Effector CD4-positive, alpha-beta T cell (primary cell): ENCODE measurements at places on chromosomes 7 and 10.

- DNase-seq = no peak
These were observed 34.4 kb upstream of the SLC29A3 start for GRCh38 chr10:71284544-71285179.

DNA sequence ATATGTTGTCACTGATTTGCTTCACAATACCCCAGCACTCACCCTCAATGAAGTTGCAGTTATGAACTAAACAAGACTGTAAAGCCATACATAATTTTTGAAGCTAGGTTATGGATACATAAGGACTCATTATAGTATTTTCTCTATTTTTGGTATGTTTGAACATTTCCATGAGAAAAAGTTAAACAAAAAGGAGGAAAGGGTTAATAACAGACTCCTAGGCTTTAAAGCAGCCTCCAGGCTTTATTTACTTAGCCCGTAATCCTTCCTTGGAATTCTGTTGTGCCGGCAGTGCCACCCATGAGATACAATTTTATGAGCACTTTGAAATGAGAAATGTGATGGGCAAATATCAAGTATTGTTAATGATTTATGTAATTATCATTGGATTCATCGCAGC, 2.1 kb upstream of the DENND11 start:
- no peak for DNase-seq

- DNase-seq = no peak
These were observed 22.2 kb upstream of the RASSF4 start for GRCh38 chr10:44937196-44938005.

GRCh38 chr7:105364684-105365083, 24.0 kb downstream of the SRPK2 start:
- DNase-seq = no peak

DNA sequence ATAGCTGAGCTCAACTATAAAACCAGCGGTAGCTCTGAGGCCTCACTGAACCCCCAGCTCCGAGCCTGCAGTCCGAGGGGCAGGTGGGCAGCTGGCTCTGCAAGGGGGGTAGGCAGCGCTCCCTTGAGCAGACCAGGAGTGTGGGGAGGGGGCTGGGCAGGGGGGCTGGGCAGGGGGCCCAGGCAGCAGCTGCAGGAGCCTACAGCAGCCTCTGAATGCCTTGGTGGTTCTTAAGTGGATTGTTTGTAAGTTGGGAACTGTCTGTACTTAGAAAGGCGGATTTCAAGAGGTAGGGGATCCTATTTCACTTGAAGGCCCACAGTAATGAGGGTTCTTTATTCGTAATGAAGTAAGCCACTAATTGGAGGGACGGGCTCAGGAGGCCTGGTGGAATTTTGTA, 72.3 kb downstream of the ICA1 start:
- no peak for DNase-seq

DNA sequence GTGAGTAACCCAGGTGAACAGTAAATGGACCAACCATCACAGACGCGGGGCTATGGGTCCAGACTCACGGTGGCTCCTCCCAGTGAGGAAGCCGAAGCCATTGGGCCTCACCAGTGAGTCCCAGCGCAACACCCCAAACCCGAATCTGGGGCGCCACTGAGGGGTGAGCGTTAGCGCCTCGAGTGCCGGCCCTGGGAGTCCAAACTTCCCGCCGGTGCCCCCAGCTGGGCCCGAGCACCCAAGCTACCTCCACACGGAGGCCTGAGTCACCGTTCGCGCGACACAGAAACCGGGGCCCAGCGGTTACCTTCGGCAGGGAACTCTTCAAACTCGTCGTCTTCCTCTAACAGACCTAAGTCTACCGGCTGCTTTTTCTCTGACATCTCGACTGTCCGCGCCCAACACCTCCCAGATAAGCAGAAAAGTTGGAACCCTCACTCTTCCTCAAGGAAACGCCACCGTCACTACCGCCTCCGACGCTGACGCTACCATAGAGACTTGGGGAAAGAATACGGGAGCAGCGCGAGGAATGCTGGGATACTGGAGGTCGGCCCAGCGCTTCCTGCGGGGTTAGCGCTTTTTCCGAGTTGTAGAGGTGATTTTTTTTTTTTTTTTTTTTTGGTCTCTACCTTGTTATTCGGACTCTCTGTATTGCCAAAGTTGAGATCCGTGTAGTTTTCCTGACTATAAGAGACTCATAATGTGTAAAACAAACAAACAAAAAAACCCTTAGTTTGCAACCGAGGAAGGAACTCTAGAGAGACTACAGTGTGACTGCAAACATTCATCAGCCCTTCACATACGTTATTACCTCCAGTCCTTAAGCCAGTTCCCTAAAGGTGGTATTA, at the start of gene SEM1:
SEM1 (minus strand) TSS at position 466 of the 848 bp plus-strand sequence; CDS start at position 383, 83 bp downstream.
- peak; percentile 38 for DNase-seq

DNA sequence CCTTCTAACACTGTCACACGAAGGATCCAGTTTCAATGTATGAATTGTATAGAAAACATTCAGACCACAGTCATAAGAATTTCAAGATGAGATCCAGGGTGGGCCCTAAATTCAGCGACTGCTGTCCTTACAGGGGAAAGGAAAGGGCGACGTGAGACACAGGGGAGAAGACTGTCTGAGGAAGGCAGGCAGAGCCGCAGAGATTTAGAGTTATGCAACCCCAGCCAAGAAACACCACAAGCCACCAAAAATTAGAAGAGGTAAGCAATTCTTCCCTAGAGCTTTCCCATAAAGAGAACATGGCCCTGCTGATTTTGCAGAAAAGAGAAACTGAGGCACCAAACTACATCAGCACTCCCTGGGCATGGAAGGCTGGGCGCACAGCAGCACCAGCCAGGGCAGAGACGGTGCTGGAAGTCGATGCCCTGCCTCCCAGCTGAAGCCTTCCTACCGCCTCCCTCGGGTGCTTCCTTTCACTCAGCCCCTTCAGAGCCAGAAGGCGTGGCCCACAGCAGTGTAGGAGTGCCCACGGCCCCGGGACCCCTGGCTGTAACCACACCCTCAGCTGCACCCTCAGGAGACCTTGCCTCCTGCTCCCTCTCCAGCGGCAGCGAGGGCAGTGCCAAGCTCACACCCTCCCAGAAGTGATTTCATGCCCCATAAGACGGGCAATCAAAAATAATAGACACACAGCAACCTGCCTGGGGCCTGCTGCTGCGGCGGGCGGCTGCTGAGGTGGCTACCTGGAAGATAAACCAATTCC, 81.0 kb upstream of the LRRC4 start:
- no peak for DNase-seq

- no peak for DNase-seq
These were observed 22.0 kb upstream of the MSMB start for GRCh38 chr10:46068117-46068516.

DNA sequence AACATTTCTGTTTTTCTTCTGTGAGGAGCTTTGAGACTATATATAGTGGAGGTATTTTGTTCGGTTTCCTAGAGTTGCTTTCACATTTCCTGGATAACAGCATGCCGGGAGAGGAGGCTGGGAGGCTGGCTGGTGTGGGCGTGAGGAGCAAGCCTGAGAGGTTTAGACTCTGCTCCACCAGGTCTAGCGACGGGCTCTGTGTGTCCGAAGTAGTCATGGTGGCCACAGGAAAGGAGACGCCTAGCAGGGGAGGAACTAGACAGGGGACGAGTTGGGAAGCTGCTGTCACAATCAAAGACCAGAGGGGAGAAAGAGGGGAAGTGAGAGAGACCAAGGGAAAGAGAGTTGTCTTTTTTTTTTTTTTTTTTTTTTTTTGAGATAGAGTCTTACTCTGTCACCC, 19.6 kb downstream of the PTPRE start:
- no peak for DNase-seq

DNA sequence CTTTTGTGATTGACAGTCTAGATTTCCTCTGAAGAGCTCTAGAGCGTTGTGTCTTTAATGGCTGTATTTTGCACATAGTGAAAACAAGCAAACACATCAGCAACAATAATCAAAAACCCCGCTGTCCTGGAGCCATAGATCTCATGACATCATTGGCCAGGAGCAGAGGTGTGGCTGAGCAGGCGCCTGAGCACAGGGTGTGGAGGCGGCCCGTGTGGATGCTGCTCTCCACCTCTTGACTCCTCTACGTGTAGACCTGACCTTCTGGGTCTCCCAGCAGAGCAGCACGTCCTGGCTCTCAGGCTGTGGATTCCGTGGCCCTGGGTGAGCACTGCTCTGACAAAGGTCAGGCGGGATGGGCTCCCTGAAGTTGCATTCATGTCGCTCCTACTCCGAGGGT, 63.0 kb upstream of the INSYN2A start:
- DNase-seq = no peak

- no peak for DNase-seq
These were observed 92.0 kb downstream of the TMEM106B start for GRCh38 chr7:12303062-12303461.

GRCh38 chr10:123043409-123043925, 34.7 kb downstream of the ACADSB start:
- peak; percentile 26 for DNase-seq

GRCh38 chr7:135035252-135035651, 48.9 kb downstream of the AGBL3 start:
- no peak for DNase-seq

DNA sequence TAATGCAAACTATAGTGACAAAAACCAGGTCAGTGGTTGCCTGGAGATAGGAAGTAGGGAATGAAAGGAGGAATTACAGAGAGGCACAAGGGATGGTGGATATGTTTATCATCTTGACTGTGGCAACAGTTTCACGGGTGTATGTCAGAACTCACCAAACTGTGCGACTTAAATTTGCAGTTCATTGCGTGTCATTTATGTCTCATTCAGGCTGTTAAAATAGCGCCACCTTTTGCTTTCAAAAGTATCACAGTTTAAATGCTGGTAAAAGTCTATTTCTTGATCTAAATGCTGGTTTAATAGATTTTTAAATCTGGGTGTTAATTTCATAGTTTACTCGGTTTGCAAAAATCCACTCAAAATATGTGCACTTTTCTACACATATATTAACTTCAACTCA, 51.0 kb downstream of the PTTG1IP2 start:
- no peak for DNase-seq

DNA sequence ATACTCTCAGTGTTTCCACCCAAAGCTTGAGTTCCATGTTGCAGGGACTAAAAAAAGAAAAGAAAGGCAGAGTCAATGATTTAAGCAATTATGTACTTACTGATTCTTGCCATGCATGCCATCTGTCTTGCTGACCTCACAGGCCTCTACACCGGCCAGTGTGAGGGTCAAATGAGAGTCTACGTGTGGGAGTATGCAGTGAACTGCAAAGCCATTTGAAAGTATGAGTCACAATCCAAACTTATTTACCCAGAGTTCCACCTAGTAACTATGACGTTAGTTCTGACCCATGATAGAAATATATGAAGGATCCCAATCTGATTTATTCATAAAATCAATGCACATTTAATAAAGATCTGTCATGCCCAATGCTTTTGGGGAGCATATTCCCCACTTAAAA, 26.5 kb downstream of the PDE1C start:
- DNase-seq = no peak

- no peak for DNase-seq
These were observed 22.2 kb upstream of the RHEB start for GRCh38 chr7:151541709-151542499.

DNA sequence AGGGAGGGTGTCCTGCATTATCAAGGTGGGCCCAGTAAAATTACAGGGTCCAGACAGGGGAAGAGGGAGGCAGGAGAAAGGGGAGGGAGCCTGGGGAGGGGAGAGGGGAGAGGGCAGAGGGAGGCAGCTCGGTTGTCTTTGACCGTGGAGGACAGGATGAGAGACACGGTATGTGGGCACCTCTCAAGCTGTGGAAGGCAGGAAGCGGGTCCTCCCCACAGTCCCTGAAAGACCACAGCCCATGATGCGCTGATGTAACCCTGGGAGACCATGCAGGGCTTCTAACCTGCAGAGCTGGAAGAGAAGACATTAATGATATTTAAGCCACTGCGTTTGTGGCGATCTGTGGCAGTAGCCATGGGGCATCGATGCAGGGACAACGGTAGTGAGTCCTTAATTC, 27.2 kb upstream of the MNX1 start:
- DNase-seq = no peak

DNA sequence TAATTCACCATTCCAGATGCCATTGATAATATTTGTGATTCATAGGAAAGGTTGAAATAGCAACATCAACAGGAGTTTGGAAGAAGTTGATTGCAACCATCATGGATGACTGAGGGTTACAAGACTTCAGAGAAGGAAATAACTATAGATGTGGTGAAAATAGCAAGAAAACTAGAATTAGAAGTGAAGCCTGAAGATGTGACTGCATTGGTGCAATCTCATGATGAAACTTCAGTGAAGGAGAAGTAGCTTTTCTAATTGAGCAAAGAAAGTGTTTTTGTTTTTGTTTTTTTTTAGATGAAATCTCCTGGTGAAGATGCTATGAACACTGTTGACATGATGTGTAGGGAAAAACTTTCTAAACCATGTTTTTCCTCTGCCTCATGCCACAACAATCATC, 18.7 kb upstream of the CD36 start:
- DNase-seq = no peak

DNA sequence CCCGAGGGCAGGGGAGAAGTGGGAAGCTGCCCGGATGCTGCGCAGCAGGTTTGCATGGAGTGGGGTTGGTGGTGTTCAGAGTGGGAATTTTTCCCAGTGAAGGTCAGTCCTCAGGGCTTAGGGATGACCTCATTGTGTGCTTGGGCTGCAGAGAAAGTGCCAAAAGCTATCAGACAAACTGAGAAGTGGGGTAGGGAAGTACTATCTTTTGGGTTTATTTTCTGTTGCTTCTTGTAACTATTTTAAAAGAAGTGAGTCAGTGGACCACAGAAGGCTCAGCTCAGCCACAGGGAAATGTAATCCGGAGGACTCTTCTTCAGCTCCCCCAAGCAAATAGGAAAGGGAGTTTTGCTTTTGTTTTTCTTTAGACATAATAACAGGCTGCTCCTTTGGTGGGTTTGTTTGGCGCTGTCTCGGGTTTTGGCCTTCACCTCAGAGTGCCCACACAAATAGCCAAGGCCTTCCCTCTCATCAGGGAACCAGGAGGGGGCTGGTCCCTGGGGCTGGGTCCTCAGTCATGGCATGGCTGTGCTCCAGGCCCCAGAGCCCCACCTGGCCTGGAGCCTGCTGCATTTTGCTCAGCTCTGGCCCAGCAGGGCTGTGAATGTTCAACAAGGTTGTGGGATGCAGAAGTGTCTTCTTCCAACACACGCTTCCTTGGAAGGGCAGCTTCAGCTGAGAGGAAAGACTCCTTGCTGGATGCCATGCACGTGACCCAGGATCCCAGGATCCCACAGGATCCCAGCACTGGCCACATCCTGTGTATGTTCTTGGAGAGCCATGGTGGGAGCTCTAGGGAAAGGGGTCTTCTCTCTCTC, 5.4 kb upstream of the FAM170B start:
- DNase-seq = no peak

GRCh38 chr10:27450225-27450624, 53.9 kb upstream of the RAB18 start:
- no peak for DNase-seq

DNA sequence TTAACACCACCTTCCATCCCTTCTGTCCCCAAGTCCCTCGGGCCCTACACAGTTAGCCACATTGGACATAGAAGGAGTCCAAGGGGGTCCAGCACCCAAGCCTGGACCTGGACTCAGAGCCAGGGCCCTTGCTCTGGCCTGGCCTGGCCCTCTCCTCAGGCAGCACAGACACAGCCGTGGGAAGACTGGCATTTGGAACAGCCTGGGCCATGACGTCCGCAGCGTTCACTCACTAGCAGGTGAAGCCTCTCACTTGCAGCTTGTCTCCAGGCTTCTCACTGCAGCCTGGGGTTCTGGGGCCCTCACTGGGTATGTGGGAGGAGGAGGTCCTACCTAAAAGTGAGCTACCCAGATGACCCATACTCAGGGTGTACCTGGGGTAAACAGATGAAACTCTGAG, 33.7 kb upstream of the AQP1 start:
- DNase-seq = no peak

- no peak for DNase-seq
These were observed 5.4 kb downstream of the PDIA4 start for GRCh38 chr7:149022756-149023360.
